ENCODE measurements at places on chromosomes 4 and X. TPM values are rescaled to one million over a fixed set of nuclear protein-coding genes. Genes with fewer than 3 reads are reported as not detected.

The SYNPO2 gene
- total RNA-seq, result not detected

The XKRX gene
- 2.7 TPM for total RNA-seq

The APELA gene
- not detected for total RNA-seq

The MAP9 gene
- not detected for total RNA-seq

The MRFAP1L1 gene
- 41.6 TPM for total RNA-seq

The NWD2 gene
- 0.33 TPM for total RNA-seq

The SATL1 gene
- not detected for total RNA-seq

The SMIM10 gene
- not detected for total RNA-seq

GRCh38 chr4:89245459-89245858 is 62.1 kb downstream of the GPRIN3 start:
- DNase-seq, result no peak

- DNase-seq, result no peak
Observed at GRCh38 chrX:16916561-16916960, 29.9 kb upstream of the REPS2 start.

GRCh38 chrX:133561251-133561650 is 146.0 kb upstream of the GPC4 start:
- DNase-seq, result no peak

- no peak for DNase-seq
Observed at GRCh38 chr4:100489305-100489704, 28.5 kb downstream of the EMCN start.

- DNase-seq, result no peak
Observed at GRCh38 chr4:3286335-3287175, 6.3 kb upstream of the RGS12 start.

- DNase-seq, result no peak
Observed at GRCh38 chr4:150385606-150386005, 196.3 kb upstream of the MAB21L2 start.

GRCh38 chr4:2412885-2413716 is 5.3 kb downstream of the ZFYVE28 start:
- DNase-seq, result peak; percentile 89

DNA sequence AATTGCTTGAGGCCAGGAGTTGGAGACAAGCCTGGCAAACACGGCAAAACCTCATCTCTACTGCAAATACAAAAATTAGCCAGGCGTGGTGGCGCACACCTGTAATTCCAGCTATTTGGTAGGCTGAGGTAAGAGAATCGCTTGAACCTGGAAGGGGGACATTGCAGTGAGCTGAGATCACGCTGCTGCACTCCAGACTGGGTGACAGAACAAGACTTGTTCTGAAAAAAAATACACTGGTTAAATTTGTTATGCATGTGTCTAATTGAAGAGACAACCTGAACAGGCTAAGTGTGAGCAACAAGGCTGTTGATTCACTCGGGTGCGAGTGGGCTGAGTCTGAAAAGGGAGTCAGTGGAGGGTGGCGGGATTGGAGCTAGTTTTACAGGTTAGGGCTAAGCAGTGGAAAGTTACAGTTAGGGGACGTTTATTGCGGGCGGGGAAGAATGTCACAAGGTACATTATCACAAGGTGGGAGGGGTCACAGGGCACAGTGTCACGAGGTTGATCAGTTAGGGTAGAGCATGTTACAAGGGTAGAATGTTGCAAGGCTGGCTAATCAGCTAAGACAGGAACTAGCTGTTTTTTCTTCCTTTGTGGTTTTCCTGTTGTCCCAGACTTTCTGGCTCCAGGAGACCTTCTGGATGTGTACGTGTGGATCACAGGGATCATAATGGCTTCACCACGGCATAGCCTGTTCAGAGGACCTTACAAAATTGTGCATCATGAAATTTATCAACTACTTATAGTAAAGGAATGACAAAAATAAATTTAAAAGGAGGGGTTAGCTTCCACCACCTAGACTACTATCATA is 115.8 kb downstream of the NAA11 start:
- peak; percentile 70 for DNase-seq

GRCh38 chr4:141348125-141348524 is 127.4 kb downstream of the ZNF330 start:
- DNase-seq, result no peak

- no peak for DNase-seq
Observed at GRCh38 chrX:115409551-115409950, 120.0 kb downstream of the LUZP4 start.

GRCh38 chr4:139557556-139558110 is 1.6 kb upstream of the SETD7 start:
- DNase-seq, result no peak

GRCh38 chrX:48823053-48823452 is 3.3 kb upstream of the ERAS start:
- DNase-seq, result no peak

GRCh38 chrX:80174925-80175574 is 160.5 kb downstream of the TBX22 start:
- no peak for DNase-seq

DNA sequence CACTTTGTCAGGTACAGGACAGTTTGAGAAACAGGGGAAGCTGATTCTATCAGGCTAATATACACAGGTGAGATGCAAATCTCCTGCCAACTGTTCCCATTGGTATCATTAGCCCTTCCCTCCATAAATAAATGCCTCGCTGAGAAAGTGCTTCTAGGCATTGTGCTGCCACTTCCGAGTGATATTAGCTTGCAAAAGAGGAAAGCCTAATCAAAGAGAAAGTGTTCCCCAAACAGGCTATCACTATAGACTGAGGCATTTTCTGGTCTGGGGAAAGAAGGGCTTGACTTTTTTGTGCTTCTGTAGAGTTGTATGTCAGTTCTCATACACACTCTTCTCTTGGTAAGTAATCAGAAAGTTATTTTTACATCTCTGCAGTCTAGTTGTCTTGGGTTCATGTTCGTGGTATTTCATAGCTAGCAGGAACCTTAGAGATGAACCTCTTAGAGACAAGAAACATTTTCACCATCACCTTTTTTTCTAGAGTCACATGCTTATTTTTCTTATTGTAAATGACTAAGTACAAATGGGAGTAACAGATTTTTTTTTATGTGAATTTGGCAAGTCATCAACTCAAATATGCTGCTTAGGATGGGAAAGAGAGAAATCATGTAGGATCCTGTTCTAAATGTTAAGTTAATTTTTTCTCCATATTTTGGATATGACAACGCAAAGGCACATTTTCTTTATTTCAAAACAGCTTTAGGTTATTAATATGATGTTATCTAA is 1009.8 kb downstream of the ADGRL3 start:
- DNase-seq, result no peak

GRCh38 chr4:176436293-176436973 is 116.7 kb downstream of the SPCS3 start:
- no peak for DNase-seq

Measured in HT-29 (cell line).